SK-MEL-5 (cell line): ENCODE measurements at places on chromosomes 7 and 10. TPM values are rescaled to one million over a fixed set of nuclear protein-coding genes. Genes with fewer than 3 reads are reported as not detected.

DNA sequence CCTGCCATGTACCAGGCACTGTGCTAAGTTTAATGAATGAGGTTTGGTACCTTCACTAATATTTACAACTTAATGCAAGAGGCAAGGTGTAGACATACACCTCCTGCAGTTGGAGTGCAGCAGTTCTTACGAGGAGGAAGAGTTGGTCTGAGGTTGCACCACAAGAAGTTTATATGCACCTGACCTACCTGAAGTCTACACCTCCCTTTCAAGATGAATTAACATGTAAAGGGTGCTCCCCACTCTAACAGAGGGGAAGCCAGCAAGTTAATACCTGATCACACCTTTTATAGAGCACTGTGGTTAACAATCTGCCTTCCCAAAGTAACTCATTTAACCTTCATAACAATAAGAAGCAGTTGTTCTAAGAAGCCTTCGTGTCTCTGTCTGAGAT, 120.0 kb downstream of the LYZL1 start:
- no peak for DNase-seq

GRCh38 chr10:4820804-4821401, 5.1 kb upstream of the AKR1E2 start:
- DNase-seq, result peak; percentile 69

GRCh38 chr10:63596924-63597323, 75.7 kb downstream of the REEP3 start:
- DNase-seq, result no peak

DNA sequence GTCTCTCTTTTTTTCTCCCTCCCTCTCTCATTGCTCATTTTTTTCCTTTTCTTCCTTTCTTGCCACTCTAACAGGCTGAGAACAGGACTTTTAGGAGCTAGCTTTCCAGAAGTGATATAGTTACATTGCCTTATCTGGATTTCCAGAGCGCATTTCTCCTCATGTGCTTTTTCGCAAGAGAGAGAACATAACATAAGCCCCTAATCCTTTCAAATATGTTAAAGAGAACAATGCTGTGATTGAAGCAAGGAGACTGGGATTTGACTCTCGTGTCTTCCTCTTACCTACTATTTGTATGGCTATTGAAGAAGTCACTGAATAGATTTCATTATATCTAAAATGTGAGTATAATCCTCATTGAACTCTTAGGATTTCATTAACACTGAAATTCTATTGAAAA, 101.2 kb upstream of the PRPS1L1 start:
- peak; percentile 92 for DNase-seq

GRCh38 chr7:108010377-108010776, 7.4 kb upstream of the LAMB1 start:
- no peak for DNase-seq

DNA sequence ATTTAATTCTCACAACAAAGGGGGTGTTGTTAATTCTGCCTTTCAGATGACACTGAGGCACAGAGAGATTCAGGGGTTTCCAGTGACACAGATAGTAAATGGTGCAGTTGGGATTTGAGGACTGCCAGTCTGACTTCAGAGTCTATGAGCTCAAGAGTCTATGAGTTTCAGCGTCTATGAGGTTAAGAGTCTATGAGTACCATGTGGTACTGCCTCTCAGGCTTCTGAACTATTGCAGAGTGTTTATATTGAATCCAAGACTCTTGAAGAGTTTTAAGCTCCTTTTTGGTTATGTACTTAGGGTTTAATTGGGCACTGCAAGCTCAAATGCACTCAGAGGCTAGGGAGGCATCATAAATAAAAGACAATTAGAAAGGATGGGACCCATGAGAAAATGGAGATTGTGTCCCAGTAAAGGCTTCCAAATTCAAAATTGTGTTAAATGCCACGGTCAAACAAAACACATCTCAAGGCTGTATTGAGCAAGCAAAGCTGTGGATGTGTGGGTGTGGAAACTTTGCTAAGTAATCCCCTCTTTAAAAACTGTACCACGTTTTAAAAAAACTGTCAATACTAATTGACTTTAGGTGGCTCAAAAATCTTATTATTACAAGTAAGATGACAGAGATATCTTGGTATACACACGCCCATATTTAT, 123.9 kb upstream of the FAM171A1 start:
- DNase-seq, result no peak

DNA sequence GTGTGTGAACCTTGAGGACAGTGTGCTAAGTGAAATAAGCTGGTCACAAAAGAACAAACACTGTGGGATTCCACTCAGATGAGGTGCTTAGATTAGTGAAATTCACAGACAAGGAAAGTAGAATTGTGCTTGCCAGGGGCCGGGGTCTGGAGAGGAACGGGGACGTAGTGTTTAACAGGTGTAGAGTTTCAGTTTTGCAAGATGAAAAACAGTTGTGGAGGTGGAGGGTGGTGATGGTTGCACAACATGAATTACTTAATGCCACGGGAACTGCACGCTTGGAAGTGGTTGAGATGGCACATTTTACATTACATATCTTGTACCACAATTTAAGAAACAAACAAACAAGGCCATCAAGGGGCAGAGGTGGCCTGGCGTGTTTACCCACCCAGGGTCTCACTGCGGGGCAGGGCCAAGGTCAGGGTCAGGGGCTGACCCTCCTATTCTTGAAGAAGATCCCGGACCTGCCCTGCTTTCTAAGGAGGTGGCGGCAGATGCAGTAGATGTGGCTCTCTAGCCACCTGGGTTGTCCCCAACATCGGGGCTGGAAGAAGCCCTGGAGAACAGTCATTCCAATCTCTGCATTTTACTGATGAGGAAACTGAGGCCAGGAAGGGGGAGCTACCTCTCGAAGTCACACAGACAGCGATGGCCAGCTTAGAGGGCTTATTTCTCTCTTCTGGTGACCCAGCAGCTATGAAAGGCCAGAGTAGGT, 91.5 kb upstream of the LRRC4 start:
- DNase-seq, result no peak

- no peak for DNase-seq
Observed at GRCh38 chr10:106302961-106303360, 861.5 kb downstream of the SORCS1 start.

DNA sequence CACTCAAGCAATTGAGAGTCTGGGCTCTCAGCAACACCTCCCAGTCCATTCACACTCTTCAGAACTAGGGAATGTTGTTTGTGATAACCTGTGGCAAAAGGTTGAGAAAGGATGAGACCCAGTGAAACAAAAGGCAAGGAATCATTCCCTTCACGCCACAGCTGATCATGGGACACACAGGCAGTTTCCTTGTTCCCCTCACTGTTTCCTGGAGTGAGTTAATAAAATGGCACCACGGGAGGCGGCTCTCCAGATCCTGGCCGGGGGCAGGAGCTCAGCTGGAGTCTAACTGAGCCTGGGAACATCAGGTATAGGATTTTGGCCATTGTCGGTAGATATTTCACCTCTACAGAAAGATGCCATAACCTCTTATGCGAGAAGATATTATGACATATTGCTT, 107.3 kb upstream of the FAM171A1 start:
- no peak for DNase-seq

GRCh38 chr7:132065989-132066603, 509.7 kb upstream of the PODXL start:
- no peak for DNase-seq

DNA sequence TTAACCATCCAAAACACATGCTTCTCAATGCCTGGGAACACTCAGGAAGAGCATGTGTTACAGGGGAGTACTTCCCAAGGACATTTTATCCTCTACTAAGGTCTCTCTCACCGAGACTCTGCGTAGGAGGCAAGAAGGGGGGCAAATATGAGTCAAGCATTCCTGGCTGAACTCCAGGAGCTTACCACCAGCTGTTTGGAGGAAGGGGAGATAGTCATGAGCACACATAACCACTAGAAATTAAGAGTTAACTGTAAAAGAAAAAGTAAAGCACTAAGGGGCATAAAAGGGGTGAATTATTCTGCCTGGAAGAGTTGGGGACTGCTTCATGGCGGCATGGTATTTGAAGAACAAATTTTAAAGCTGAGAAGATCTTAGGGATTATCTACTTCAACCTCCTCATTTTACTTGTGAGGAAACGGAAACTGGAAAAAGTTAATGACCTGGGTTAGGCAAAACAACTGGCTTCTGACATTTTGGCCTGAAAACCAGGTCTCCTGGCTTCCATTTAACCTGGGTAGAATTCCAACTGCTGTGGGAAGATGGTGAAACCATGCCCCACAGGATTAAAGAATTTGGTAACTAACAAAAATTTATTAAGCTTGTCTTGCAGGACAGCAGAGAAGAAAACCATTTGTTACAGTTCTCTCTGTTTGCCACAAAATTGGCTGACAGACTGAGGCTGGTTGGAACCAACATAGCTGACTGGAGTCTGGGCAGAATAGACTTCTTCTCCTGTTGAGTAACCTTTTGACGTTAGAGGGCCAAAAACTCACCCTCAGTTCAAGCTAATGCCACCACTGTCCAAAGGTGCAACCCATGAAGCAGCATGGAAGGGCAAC, 85.5 kb downstream of the SLC25A13 start:
- DNase-seq, result peak; percentile 66

DNA sequence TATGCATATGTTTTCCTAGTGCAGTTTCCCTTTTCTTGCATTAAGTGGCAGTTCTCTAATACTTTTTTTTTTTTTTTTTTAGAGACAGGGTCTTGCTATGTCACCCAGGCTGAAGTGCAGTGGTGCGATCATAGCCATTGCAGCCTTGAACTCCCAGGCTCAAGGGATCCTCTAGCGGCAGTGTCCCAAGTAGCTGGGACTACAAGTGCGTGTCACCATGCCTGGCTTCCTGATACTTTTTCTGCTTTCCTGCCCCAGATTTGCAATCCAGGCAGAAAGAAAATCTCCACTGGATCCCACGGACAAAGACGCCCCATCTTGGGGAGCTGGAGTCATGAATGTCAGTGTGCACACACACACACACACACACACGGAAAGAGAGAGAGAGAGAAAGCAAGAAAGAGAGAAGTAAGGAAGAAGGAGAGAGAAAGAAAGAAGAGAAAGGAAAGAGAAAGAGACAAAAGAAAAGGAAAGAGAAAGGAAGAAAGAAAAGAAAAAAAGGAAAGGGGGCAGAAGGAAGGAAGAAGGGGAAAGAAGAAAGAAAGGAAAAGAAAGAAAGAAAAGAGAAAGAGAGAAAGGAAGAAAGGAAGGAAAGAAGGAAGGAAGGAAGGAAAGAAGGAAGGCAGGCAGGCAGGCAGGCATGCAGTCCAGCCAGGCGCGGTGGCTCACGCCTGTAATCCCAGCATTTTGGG, 37.5 kb upstream of the OCM2 start:
- peak; percentile 33 for DNase-seq

- no peak for DNase-seq
Observed at GRCh38 chr10:102438374-102438773, 6.0 kb upstream of the CUEDC2 start.

DNA sequence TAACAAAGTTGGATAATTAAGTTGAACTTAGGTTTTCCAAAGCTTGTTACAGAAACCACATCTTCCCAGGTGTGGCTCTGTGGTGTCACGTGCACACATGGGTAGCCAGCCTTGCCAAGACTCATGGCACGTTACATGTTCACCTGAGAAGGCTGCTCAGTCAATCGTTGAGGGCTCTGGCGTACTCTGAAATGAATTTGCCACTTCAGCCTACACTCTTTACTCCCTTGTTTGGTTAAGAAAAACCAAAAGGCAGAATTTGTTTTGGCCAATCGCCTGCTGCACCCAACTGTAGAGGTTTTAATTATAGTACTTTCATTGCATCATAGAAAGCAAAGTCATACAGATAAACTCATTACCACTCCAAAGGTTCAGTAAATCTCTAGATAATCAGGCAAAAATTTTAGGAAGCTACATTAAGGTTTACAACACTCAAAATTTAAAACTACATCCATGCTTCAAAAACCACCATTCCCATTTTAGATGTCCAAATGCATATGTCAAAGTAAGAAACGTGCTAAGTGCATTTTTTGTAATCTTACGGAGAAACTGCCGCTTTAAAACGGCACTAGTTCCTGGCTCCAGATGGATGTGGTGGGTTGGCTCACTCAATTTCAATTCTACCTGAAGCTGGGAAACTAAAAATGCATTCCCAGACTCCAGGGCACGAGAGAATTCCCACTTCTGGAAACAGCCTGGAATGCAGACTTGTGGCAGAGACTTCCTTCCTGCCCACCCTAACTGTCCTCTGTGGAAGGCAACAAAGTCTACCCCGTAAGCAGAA, 88.4 kb downstream of the DIP2C start:
- no peak for DNase-seq

GRCh38 chr10:49837685-49838084, 75.6 kb upstream of the OGDHL start:
- DNase-seq, result no peak

GRCh38 chr10:117342641-117343040, 32.6 kb downstream of the PDZD8 start:
- DNase-seq, result no peak

GRCh38 chr10:14757986-14758385, 16.7 kb downstream of the FAM107B start:
- DNase-seq, result no peak

- no peak for DNase-seq
Observed at GRCh38 chr7:107969856-107970255, 33.1 kb downstream of the LAMB1 start.

GRCh38 chr7:1412322-1413261, 46.7 kb downstream of the MICALL2 start:
- DNase-seq, result peak; percentile 85

DNA sequence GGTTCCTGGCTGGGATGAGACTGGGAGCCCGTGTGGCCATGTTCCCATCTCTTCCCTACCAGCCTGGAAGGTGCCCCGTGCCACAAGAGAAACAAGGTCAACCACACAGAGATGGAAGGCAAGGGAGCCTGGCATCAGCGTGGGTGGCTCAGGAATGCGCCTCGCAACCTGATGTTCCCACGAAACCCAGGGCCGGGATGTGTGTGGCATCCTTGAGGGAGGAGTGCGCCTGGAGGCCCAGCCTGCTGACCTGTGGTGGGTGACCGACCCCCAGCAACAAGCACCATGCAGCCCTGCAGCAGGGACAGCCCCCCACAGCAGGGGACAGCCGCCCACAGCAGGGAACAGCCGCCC, 267.2 kb downstream of the ELFN1 start:
- no peak for DNase-seq

CCDC172 gene
- total RNA-seq, result not detected in 2 replicates

EGR2 gene
- 0.63 and 0.75 TPM in 2 replicates for total RNA-seq

PAPOLB gene
- 0.03 TPM in 1 of 2 replicates, not detected in the other for total RNA-seq

CTTNBP2 gene
- total RNA-seq, result 43.3 and 46.3 TPM in 2 replicates

GPRIN2 gene
- total RNA-seq, result not detected in 2 replicates

GPR37 gene
- 18.4 and 21.6 TPM in 2 replicates for total RNA-seq
